GM06990 (cell line): ENCODE measurements at places on chromosomes 5 and 9.
A peak's percentile ranks its signal among the peaks of the same experiment; 100 is the strongest.

GRCh38 chr5:119470105-119470763 is 17.9 kb downstream of the HSD17B4 start:
- DNase-seq = peak; percentile 37

GRCh38 chr5:171115519-171115918 is 193.5 kb upstream of the TLX3 start:
- no peak for DNase-seq

GRCh38 chr5:80495891-80496290 is 8.0 kb downstream of the FAM151B start:
- DNase-seq = no peak

DNA sequence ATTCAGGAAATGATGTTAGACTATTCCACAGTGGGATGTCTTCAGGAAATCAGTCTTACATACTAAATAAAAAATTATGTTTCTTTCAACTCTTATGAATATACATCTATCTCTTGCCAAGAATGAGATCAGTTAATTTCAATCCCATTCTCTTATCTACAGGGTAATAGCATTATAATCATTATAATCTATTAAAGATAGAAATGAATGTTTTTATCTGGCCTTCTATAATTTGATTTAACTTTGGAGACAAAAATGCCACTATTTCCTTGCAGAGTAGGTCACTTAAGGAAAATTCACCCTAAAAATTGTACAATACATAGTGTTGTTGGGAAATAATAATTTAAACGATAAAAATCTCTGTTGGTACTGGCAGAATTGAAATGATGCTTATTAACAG is 96.4 kb downstream of the HOMER1 start:
- no peak for DNase-seq

GRCh38 chr9:16612627-16613026 is 257.8 kb downstream of the BNC2 start:
- no peak for DNase-seq

GRCh38 chr5:177476531-177477233 is 3.2 kb upstream of the DBN1 start:
- DNase-seq = no peak

GRCh38 chr9:98049288-98050072 is 7.1 kb upstream of the NANS start:
- no peak for DNase-seq

GRCh38 chr5:56169281-56169680 is 63.8 kb downstream of the ANKRD55 start:
- DNase-seq = no peak

GRCh38 chr9:13942695-13943094 is 371.2 kb downstream of the NFIB start:
- no peak for DNase-seq

DNA sequence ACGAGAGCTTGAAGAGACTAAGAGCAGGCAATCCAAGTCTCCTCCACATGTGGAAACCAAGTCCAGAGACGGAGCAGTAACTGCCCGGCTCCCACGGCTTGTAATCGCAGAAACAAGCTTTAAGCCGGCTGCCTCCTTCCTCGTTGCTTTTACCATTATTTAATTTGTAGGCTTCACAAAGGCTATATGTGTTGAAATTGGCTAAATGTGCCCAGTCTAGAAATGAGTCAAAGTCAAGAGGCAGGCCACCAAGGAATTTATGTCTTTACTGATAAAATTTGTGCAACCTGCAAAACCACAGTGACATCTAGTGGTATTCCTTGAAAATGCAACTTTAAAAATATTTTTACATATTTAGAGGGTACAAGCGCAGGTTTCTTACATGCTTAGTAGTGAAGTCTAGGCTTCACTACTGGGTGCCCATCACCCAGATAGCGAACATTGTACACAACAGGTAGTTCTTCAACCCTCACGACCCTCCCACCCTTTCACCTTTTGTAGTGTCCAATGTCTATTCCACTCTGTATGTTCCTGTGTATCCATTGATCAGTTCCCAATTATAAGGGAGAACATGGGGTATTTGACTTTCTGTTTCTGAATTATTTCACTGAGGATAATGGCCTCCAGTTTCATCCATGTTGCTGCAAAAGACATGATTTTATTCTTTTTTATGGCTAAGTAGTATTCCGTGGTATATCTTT is 33.5 kb upstream of the EBF1 start:
- peak; percentile 46 for DNase-seq

GRCh38 chr9:36450110-36450732 is 50.2 kb upstream of the RNF38 start:
- no peak for DNase-seq

GRCh38 chr5:1950708-1951103 is 68.0 kb upstream of the IRX4 start:
- DNase-seq = no peak

- DNase-seq = no peak
Measured at GRCh38 chr9:136566901-136567300, 21.1 kb upstream of the NOTCH1 start.

GRCh38 chr9:129170229-129170628 is 7.8 kb downstream of the IER5L start:
- DNase-seq = no peak

- no peak for DNase-seq
Measured at GRCh38 chr5:175670372-175670771, 12.5 kb downstream of the HRH2 start.

- DNase-seq = no peak
Measured at GRCh38 chr9:92043002-92043401, 72.2 kb downstream of the SPTLC1 start.

- no peak for DNase-seq
Measured at GRCh38 chr5:98110282-98110691, 663.2 kb upstream of the RGMB start.

DNA sequence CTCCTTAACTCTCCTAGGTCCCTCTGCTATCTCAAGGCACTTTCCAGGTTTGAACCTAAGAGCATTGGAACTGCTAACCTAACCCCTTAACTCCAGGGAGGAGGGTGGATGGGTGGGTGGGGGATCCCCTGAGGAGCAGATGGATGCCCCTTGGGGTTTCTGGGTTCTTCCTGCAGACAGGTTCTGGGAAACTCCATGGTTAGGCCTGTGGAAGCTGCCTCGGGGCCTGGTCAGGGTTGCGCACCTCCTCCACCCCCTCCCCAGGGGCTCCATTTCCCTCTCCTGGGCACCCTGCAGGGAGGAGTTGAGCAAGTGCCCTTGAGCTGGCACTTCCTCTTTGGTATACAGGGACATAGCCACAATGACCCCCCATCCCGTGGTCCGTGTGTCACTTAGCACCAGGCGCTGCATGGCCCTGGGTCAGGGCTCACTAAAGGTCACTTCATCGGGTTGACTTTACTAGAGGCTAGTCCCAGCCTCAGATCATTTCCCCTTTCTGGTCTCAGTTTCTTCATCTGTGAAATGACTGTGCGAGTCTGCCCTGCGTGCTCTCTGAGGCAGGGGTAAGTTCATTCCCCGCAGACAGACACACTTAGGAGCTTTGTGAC is 16.0 kb downstream of the CXXC5 start:
- DNase-seq = peak; percentile 73

- DNase-seq = no peak
Measured at GRCh38 chr9:37038302-37038942, 4.4 kb upstream of the PAX5 start.

GRCh38 chr5:111655169-111655924 is 101.6 kb downstream of the NREP start:
- no peak for DNase-seq

DNA sequence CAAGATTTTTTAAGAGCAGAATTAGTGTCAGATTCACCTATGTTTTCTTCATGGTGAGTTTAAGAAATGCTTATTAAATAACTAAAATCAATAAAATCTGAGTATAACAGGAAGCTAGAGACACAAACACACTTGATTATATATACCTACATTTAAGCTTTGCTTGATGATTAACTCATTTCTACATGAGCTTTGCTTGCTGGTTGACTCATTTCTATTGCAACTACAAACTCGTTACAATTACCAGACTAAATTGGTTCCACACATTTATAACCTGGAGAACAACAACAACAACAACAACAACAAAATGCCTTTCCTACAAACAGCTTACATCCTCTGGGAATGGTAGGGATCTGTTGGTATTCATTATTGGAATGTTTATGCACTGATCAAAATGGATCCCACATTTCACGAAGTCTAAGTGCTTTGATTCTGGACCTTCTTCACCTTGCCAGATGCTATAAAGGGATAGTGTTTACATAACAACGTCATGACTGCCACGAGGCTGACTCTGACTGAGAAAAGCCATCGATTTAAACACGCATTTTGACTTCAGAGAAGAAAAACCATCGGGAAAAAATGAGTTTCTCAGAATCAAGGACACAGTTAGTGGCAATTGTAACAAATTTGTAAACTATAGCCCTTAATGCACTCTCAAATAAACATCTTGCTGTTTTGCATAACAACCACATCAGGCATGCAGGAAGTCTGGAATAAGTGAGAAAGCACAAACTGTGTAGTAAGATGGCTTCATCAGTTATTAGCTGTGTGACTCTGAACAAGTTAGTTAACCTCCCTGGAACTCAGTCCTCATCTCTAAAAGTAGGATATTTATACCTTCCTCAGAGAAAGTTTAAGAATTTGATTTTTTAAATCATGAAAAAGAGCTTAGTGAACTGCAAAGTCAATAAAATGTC is 49.8 kb downstream of the RASEF start:
- no peak for DNase-seq

GRCh38 chr5:167064198-167064776 is 1227.2 kb upstream of the WWC1 start:
- no peak for DNase-seq

DNA sequence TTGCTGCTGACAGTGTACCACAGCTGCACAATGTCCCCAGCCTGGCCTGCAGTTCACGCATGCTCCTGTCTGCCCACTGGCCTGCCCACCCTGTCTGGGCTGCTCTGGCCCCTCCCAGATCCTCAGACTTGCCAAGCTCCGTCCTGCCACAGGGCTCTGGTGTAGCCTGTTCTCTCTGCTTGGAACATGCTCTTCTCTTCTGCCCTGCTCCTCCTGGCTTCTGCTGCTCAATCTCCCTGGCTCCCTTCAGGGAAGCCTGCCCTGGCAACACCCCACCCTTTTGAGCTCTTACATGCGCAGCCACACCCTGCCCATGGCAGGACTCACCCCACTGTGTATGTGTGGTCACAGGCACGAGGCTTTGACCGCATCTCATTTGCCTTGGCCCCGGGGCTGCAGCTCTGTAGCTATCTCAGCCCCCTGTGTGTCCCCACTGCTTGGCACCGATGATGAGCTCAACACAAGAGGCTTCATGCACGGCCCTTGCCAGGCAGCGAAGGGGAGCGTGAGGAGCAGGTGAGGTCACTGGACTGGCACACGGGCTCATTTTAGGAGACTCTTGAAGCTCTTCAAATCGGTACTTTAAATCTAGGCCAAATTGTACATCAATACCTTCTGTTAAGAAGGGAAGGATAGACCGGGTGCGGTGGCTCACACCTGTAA is 20.4 kb upstream of the BRD3 start:
- no peak for DNase-seq

- no peak for DNase-seq
Measured at GRCh38 chr9:133995012-133995896, 3.1 kb upstream of the VAV2 start.

GRCh38 chr5:171149772-171150171 is 159.3 kb upstream of the TLX3 start:
- no peak for DNase-seq
